ENCODE measurements at places on chromosomes 3 and 15.

DNA sequence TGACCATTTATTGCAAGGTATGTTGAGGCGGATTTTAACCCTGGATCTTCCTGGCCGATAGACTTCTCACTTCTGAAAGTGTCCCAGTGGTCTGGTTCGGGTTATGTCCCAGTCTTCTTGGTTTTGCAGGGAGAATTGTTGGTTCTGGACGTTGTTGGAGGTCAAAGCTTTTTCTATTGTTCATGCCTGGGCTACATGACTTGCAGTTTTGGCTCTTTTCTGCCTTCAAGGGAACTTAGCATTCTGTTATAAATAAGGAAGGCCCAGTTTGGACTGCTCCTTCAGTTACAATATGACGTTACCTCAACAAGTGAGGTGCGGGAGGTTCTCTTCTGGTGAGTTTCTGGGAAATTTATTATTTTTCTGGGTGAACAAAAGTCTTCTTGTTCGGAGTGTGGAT lies 614.3 kb downstream of the DIPK2A start:
- no peak for DNase-seq

DNA sequence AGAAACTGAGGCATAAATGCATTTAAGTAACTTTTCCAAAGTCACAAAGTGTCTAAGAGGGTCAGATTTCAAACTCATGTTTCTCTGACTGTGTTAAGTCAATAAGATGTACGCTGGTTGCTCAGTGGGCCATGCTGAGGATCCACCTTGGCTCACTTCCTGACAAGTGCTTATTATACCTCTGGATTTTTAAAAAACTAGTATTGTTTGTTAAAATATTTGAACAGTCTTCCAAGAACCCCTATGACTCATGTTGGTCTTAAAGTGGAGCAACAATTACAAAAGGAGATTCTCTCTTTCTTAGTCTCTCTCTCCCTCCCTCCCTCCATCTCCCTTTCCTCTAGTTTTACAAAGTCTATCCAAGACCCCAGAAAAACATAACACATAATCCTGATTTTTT lies 1050.2 kb downstream of the AGBL1 start:
- DNase-seq = no peak

- DNase-seq = no peak
Measured at GRCh38 chr3:8891303-8891702, 72.0 kb downstream of the RAD18 start.

- DNase-seq = no peak
Measured at GRCh38 chr3:52415800-52416199, 29.1 kb downstream of the SEMA3G start.

- DNase-seq = peak; percentile 9
Measured at GRCh38 chr3:159947220-159947619, 41.4 kb upstream of the IL12A start.

DNA sequence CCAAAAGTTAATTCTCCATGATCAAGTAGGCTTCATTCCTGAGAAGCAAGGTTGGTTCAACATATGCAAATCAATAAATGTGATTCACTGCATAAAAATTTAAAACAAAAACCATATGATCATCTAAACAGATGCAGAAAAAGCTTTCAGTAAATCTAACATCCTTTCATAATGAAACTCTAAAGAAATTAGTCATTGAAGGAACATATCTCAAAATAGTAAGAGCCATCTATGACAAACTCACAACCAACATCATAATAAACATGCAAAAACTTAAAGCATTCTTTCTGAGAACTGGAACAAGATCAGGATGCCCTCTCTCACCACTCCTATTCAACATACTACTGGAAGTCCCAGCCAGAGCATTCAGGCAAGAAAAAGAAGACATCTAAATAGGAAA lies 254.1 kb downstream of the AGBL1 start:
- DNase-seq = no peak

- DNase-seq = no peak
Measured at GRCh38 chr3:150082898-150083654, 112.4 kb upstream of the PFN2 start.

DNA sequence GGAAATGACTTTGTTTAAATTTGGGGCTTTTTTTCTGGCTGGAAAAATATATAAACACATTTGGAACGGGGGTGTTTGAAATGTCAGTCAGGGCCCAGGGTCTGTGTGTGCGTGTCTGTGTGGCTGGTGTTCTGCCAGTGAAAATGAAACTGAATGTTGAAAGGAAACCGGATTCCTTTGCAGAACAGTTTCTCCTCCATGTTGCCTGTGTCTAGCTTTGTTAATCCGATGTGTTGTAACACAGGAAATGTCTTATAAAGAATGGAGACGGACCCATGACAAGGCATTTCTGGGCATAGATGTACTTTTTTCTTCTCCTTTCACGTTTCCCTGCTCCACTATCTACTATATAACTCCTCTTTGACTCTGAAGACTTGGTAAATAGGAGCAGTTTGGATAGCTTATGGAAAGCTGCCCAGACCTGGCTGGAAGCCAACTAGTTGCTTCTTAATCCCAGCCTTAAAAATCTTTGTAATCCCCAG lies 2.8 kb downstream of the SQOR start:
- peak; percentile 91 for DNase-seq

DNA sequence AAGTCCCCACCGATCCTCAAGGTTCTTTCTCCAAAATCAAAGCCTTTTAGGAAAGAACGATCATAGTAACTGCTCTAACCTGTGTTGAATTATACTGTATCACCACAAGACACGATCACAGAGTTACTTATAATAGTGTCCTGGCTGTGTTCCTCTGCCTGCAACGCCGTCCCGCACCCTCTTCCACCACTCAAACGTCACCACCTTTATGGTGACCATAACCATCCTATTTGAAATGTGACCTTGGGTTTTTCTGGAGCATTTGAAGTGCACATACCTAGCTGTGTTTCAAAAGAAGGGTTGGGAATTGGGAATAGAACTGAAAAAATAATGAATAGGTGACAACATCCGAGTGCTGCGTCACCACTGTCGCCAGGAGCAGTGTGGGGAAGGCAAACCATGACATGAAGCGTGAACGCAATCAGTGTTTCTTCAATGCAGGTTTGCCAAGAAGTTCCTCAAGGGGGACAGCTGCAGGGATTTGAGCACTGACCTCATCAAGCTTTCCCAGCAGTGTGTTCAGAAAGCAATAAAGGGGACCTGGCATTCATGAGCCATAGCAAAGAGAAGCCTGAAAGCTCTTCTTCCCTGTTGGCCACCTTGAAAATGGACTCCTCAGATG lies 769 bp upstream of the SELENOS start:
- DNase-seq = no peak

DNA sequence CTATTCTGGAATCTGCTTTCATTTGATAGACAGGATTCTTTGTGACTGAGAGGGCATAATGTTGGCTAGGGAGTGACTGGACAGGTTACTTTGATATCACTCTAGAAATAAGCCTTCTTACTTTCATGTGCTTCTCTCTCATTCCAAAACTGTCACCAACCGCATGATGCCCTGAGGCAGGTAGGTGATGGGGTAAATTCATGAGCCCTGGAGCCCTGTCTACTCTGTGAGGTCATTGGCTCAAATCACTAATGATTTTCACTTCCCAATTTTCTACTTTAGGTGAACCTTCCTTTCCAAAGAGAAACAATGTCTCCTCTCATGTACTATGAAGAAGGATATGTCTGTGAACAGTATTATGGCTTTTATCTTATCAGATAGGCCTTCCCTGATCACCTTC lies 596.7 kb downstream of the TUSC7 start:
- no peak for DNase-seq

DNA sequence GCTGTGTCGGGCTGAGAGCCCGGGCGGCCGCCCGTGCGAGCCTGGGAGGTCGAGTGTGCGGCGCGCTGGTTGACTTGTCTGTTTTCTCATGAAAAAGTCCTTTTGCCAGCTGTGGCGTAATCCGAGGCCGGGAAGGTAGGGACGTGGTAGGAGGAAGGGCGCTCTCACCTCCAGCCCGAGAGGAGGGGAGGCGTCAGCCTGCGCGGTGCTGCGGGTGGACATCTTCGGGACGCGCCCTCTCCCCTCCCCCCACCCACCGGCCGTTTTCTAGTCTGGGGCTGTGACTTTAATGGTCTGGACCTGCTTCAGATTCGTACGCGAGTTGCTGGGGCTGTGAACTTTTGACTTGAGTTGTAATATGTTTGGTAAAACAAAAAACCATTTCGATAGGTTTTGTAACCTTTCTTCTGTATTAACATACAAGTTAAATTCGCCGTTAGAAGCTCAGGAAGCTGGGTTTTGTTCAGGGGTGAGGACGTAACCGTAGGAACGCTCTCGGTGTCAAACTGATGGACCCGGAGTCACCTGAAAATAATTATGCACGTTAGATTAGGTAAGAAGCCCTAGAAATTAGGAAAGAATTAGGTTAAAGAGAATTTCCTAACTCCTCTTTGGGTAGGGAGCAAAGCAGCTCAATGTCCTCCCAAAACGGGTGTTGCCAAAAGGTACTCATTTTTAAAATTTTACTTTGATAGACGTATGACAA lies 762 bp downstream of the NCK1 start:
- peak; percentile 75 for DNase-seq

GRCh38 chr15:99502661-99503060 lies 63.1 kb upstream of the MEF2A start:
- no peak for DNase-seq

DNA sequence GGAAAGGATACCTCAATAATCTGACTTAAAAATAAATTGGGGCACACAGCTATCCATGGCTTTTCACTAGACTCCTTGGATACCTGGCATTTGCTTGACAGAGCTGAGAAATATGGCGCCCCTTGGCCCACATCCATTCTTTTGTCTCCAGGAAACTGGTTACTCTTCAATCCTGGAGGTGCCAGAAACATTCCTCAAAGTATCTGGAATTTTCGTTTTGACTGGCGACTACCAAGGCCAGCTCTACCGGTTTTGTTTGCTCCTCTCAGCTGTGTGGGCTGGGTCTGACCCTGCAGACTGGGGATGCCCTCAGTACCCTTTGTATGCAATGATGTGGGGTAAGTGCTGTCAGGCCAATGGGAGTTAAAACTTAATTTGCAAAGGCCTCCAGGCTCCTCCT lies 27.0 kb downstream of the KATNBL1 start:
- DNase-seq = peak; percentile 28

DNA sequence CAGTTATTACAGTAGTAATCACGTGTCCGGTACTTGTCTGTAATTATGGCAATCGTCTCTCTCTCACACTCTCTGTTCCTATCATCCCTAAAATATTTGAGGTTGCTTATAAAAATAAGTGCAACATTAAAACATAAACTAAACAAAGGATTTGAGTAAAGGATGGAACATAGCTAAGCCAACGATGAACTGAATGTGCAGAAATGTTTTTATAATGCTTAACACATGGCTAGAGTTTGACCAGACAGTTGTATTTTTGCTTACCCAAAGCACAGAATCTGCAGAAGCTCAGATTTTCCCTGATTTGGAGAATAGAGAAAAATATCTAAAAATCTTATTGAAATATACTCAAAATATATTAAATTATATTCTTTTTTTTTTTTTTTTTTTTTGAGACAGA lies 1030.9 kb downstream of the NAALADL2 start:
- DNase-seq = no peak

Data from endothelial cell of umbilical vein (primary cell).